ENCODE measurements at places on chromosomes 3 and 15.

DNA sequence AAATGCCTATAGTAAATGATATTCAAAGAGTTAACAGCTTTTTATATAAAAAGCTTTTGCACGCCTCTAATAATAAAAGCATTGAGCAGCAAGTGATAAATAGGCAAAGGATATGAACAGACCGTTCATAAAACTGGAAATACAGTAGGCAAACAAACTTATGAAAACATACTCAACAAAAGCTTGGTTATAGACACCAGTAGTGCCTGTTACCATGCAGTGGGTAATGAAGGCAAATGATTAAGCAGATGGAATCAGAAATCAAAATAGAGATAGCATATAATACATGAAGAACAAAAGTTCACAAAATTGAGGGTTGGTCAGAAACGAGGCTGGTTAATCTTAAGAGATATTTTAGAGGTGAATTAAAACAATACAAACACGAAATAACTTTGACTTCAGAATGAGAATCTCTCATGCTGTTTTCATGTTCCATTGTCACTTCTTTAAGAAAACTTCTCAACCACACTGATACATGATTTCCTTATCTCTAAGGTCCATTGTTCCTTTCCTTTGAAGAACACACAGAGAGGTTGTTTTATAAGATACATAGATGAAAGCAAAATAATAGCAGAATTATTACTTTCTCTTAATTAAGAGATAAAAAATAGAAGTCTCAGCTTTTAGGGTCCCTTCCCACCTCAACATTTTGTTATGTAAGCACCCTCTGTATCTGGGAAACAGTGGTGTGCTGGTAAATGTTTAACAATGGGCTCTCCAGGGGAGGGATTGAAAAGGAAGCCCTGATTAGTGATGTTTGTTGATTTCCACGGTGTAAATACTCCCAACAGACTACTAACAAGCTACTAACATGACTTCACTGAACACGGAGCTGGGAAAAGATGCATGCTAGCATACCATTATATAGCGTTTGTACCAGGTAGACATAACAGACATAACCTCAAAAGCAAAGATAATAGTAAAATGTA is 12.6 kb downstream of the RASGRP1 start:
- DNase-seq = no peak

DNA sequence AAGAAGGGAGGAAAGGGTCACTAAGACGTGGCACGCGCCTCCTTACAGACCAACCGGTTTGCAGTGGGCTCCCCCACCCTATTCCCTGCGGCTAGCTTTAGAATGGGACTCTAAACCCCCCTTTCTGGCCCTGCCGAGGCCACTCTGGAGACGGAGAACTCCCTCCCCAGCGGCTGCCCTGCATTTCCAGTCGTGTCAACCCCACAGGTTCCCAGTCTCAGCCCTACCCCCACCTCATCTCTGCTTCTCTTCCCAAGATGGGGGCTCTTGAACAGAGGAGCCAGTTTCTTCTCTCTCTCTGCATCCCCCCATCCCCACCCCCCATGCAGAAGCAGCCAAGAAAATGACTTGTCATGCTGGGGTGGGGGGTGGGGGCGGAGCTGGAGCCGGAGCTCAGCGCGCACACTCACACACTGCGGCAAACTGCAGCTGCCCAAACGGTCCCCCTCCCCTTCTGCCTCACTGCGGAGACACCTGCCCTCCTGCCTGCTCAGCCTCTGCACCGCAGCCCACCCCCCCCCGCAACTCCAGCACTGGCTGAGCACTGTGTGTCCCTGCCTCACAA is 871 bp downstream of the MAP1A start:
- peak; percentile 36 for DNase-seq

DNA sequence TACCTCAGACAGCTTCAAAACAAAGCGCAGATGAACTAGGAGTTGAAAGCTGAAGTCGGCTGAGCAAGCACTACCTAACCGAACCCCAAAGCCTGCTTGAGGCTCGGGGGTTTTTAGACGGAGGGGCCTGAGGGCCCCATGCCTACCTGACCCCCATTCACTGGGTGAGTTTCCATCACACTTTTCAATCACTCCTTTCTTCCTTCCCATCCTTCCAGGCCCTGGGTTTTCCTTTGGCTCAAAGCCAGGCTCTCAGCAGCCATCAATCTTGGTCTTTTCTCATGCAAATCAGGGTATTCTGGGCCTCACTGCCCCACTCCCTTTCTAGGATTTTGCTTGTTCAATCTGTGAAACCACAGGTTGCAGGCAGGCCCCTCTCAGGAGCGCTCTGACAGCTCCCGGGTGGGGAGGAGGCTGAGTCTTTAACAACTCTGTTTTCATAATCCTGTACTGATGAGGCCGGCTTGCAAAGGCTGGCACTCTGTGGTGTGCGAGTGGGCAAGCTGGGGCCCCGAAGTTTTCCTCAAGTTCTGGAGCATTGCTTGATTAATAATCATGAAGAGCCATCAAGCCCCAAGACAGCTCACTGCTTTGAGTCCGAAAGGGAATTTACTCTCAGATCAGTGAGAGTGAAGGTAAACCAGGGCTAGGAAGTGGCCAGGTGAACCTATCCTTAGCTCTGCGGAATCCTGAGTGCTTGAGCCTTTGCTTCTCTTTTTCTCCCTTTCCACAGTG is 97.6 kb downstream of the FRMD4B start:
- DNase-seq = no peak

DNA sequence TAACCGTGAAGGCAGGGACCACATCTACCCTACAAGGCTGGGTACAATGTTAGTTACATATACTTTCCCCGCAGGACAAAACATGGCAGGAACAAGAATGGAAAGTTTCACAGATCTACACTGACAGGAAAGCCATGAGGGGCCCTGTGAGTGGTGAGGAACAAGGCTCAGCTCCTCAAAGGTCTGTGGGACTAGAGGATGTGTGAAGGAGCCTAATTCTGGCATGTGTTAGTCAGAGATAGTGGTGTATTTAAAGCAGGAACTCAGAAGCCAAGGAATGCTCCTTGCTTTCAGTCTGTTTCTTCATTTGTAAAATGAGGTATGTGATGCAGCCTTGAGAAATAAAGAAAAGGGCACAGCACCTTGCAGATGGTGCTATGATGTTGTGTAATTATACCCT is 25.1 kb downstream of the ETV5 start:
- no peak for DNase-seq

GRCh38 chr3:189512039-189512438 is 119.2 kb upstream of the TP63 start:
- no peak for DNase-seq

DNA sequence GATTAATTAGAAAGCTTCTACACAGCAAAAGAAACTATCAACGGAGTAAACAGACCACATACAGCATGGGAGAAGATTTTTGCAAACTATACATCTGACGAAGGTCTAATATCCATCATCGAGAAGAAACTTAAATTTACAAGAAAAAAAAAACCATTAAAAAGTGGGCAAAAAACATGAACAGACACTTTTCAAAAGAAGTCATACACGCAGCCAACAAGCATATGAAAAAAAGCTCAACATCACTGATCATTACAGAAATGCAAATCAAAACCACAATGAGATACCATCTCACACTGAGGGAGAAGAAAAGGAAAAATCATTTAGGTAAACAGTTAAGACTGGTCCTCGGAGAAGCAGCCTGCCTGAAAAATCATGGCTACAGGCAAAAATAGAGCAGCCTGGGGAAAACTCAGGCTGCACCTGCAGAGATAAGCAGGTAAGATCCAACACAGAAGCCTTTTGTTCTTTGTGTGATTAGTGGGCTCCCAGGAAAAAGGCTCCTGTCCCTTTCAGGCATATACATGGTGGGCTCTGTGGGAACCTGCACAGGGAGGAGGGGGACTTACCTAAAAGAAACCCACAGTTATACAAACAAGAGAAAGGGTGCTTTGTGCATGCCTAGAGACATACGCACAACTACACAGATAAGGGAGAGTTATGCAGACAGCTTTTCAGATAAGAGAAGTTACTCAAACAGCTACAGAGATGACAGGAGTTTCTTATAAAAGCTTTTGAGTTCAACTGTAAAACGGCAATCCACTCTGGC is 49.3 kb downstream of the C3orf70 start:
- no peak for DNase-seq

DNA sequence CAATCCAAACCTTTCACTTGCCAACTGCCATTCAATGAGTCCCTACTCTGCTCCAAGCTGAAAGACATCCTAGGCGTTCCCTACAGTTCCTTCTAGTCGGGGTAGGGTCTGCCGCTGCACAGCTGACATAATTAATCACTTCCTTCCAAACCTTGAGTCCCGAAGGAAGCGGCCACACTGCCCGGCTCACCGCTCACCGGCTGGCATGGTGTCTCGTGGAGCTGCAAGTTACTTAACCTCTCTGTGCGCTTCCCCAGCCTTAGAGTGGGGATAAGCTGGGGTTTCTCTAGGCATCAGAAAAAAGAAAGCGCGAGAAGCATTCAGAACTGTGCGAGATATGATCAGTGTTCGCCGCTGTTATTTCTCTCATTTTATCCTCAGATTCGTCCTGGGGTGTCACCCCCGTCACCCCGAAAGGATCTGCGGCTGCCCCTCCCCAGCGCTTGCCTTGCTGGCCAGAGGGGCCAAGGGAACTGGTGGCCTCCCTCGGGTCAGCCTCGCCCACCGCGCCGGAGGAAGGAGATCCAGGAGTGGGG is 748 bp downstream of the MRPS25 start:
- no peak for DNase-seq

GRCh38 chr15:60120100-60120499 is 116.0 kb downstream of the FOXB1 start:
- DNase-seq = no peak

DNA sequence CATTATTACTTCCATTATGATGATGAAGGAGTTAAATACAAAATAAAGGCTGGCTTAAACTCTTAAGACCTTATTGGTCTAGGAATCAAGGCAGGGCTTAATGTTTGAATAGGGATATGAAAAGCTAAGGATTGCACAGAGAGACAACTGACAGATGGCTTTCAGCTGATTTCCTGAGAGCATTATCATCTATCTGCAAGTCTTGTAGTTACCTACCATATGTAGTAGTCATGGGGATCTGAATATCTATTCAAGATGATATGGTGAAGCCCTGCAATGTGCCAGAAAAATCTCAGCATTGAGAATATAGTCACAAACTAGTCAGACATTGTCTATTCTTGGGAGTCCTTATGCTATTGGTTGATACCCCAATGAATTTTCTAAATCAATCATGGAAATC is 47.5 kb upstream of the CHMP2B start:
- DNase-seq = no peak

DNA sequence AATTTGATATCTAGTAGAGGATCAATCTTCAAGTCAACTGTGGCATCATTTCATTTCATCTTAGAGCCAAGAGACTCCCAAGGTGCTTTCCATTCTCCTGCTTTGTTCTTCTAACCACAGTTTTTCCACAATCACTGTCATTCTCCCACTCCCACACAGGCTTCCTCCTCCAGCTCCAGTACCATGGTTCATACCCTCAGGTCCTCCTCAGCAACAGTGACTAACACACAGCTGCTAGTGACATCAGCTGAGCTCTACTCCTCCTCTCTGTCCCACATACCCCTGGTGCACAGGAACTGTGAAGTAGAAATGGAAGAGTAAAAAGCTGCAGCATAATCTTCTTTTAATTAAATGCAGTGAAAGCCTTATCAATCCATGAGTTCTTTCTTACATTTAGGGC is 200.2 kb upstream of the DPH6 start:
- DNase-seq = no peak

- no peak for DNase-seq
Measured at GRCh38 chr3:160098261-160098908, 109.8 kb downstream of the IL12A start.

DNA sequence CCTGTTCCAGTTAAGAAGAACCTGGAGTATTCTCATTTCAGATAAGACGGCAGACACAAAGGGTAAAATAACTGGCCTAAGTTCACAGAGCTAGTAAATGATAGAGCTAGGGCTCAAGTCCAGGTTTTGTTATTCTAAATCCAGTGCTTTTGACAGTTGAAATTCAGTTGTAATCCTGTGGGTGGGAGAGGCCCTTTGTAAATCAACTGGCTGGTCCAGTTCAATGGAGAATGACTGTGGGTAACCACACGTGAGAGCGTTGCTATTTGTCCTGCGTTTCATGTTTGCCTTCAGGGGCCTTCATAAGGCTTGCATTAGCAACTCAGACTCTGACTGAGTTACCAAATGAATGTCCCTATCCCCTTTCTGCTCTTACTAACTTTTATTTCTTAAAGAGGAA is 24.2 kb upstream of the CD96 start:
- DNase-seq = no peak

DNA sequence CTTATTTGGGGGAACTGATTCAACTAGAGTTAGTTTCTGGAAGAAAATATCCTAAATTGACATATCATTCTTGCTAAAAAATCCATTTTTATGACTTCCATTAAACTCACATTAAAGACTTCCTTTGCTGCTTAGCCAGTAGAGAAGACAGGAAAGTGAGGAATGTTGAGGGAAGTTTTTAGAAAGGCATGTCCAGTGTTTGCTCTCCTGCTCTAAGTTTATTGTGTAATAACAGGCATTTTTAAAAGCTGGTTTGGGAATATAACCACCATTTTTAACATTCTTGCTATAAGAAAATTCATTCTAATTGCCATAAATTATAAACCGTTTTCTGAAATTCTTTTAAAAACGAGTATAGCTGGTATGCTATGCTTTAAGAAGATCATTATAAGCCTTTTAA is 428.0 kb downstream of the RAP2B start:
- DNase-seq = no peak

- no peak for DNase-seq
Measured at GRCh38 chr3:51676102-51676640, 5.1 kb downstream of the TEX264 start.

DNA sequence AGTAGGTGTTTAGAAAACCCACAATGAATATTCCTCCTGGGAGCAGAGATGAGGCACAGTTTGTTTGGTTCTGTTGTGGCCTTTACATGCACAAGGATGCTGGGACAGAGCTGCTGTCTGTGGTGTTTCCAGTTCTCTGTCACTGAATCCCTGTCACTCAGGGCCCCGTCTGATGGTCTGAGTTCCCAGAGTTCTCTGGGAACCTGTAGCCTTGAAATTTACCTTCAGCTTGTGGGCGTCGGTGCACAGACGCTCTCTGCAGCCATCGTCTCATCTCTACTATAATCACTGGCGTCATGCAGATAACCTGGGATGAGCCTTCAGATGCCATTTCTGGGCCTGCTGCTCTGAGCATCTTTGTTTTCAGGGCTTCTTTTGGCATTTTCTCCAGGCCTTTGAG is 81.9 kb downstream of the LRRK1 start:
- no peak for DNase-seq

DNA sequence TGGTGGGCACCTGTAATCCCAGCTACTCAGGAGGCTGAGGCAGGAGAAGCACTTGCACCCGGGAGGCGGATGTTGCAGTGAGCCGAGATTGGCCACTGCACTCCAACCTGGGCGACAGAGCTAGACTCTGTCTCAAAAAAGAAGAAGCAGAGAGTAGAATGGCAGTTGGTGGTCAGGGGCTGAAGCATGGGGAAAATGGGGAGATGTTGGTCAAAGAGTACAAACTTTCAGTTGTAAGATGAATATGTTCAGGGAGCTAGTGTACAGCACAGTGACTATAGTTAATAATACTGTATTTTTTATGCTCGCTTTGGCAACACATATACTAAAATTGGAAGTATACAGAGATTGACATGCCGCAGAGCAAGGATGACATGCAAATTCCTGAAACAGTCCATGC is 41.5 kb downstream of the PCNP start:
- DNase-seq = no peak

GRCh38 chr3:158333736-158334135 is 223.8 kb downstream of the RSRC1 start:
- DNase-seq = no peak

GRCh38 chr3:8282541-8283165 is 219.0 kb upstream of the LMCD1 start:
- no peak for DNase-seq

- no peak for DNase-seq
Measured at GRCh38 chr15:40968290-40969085, 15.2 kb downstream of the CHAC1 start.

Measured in A172 (cell line).